ENCODE measurements at places on chromosomes 13 and 19. TPM values are rescaled to one million over a fixed set of nuclear protein-coding genes. Genes with fewer than 3 reads are reported as not detected.

ZNF99 gene
- polyA plus RNA-seq = not detected

EBI3 gene
- polyA plus RNA-seq = 24.2 TPM

ZNF835 gene
- polyA plus RNA-seq = 6.0 TPM

ZNF85 gene
- 11.7 TPM for polyA plus RNA-seq

FPR1 gene
- 1.5 TPM for polyA plus RNA-seq

BEST2 gene
- not detected for polyA plus RNA-seq

NPHS1 gene
- not detected for polyA plus RNA-seq

MAP2K2 gene
- polyA plus RNA-seq = 69.1 TPM

SLC7A9 gene
- polyA plus RNA-seq = not detected

C19orf44 gene
- 3.6 TPM for polyA plus RNA-seq

DMKN gene
- polyA plus RNA-seq = 1.1 TPM

ZNF497 gene
- polyA plus RNA-seq = 2.1 TPM

KCTD15 gene
- polyA plus RNA-seq = not detected

PLEKHA4 gene
- 3.2 TPM for polyA plus RNA-seq

LMO7 gene
- polyA plus RNA-seq = 6.6 TPM

C1QTNF9 gene
- polyA plus RNA-seq = not detected

ZNF135 gene
- polyA plus RNA-seq = 1.0 TPM

PSMD8 gene
- 191 TPM for polyA plus RNA-seq

WBP4 gene
- polyA plus RNA-seq = 3.7 TPM

ZNF585A gene
- 46.1 TPM for polyA plus RNA-seq

LONP1 gene
- polyA plus RNA-seq = 38.5 TPM

PLEKHF1 gene
- polyA plus RNA-seq = 10.2 TPM

RTBDN gene
- polyA plus RNA-seq = not detected

SLC5A5 gene
- polyA plus RNA-seq = not detected

ZNF154 gene
- polyA plus RNA-seq = 5.0 TPM

DCLK1 gene
- not detected for polyA plus RNA-seq

FBXO46 gene
- 23.7 TPM for polyA plus RNA-seq
